ENCODE measurements at places on chromosomes 5 and 9.

GRCh38 chr5:148915224-148915817, 88.9 kb downstream of the ADRB2 start:
- no peak for DNase-seq

DNA sequence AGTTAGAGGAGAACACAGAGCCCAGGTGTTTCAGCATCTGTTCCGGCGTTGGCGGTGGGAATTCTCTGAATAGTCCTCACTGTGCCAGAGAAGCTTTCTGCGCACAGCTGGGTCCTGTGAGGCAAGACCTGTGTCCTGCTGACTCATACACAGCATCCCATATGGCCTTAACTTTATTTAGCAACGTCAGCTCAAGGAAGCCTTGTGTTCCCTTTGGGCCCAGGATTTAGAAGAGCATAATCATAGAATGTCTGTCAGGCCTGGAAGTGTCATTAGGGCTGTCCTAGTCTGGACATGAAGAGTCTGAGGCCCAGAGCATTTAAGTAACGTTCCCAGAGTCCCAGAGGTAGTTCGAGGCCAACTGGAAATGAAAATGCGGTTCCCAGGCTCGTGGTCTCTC, 188.6 kb upstream of the DMRT1 start:
- DNase-seq, result peak; percentile 23

DNA sequence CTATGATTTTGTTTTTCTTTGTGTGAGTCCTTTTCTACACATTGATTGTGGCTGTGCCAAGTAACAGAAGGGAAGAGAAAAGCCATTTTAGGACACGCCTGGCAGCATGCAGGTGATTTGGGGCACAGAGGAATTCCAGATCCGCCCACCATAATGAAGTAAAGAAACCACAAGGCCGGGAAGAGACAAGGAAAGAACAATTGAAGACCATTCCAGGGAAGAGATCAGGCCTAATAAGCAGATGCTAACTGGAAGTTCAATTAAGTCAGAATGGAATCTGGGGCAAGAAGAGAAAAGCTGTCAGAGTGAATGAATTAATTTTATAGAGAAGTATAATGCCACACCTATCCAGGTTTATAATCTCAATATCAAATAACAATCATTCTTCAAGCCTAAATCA, 110.2 kb upstream of the ISL1 start:
- no peak for DNase-seq

- no peak for DNase-seq
These were observed 39.0 kb downstream of the TMEM232 start for GRCh38 chr5:110687485-110687884.

DNA sequence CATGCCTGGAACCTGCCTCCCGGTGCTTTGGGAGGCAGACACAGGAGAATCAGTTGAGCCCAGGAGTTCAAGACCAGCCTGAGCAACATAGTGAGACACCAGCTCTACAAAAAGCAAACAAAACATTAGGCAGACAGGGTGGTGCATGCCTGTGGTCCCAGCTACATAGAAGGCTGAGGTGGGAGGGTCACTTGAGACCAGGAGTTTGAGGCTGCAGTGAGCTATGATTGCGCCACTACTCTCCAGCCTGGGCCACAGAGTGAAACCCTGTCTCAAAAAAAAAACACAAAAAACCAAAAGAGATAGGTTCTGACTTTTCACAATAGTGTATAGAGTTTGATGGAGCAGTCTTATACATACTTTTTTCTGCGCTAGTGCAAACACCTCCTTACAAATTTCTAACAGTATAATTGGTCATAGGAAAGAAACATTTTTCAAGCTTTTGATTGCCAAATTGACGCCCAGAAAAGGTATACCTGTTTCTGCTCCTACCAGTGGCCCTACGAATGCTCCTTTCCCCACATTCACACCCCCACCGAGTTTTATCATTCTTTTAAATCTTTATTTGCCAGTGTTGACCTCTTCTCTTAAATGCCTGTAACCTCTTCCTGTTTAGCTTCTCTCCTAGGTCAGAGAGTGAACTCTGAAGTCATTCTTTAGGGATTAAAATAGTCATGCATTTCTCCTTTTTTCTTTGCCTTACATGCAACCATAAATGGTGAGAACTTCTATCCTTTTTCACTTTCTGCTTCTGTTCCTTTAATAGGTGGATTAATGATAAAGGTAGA, 7.5 kb downstream of the DOCK8 start:
- no peak for DNase-seq

GRCh38 chr9:109453210-109453842, 44.8 kb downstream of the PTPN3 start:
- DNase-seq, result peak; percentile 4

DNA sequence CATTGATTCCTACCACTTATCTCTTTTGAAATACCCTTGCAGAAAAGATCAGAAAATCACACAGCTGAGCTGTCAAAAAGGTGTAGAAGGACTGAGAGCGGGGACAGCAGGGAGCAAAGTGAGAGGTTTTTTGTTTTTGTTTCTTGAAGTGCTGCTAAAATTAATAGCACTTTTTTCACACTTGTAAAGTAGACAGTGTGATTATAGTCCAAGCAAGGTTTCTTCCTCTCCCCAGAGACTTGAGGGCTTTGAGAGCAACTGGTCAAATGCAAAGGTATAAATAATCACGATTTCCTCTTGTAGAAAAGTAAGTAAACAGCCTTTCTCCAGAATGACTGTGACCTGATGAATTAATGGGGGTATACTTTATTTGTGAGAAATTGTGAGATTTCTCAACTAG, 326.9 kb downstream of the ZNF608 start:
- DNase-seq, result no peak

- DNase-seq, result no peak
These were observed 3.1 kb downstream of the TOR1B start for GRCh38 chr9:129806061-129806460.

DNA sequence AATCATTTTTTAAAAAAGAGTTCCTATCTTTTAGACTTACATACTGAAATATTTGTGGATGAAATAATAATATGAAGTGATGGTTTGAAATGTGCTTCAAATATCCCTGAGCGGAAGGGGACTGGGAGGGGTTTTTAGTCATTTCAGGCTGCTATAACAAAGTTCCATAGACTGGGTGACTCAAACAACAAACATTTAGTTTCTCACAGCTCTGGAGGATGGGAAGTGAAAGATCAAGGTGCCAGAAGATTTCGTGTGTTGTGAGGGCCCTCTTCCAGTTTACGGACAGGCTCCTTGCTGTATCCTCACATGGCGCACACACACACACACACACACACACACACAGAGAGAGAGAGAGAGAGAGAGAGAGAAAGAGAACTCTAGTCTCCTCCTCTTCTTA, 27.1 kb upstream of the TEX10 start:
- peak; percentile 89 for DNase-seq

DNA sequence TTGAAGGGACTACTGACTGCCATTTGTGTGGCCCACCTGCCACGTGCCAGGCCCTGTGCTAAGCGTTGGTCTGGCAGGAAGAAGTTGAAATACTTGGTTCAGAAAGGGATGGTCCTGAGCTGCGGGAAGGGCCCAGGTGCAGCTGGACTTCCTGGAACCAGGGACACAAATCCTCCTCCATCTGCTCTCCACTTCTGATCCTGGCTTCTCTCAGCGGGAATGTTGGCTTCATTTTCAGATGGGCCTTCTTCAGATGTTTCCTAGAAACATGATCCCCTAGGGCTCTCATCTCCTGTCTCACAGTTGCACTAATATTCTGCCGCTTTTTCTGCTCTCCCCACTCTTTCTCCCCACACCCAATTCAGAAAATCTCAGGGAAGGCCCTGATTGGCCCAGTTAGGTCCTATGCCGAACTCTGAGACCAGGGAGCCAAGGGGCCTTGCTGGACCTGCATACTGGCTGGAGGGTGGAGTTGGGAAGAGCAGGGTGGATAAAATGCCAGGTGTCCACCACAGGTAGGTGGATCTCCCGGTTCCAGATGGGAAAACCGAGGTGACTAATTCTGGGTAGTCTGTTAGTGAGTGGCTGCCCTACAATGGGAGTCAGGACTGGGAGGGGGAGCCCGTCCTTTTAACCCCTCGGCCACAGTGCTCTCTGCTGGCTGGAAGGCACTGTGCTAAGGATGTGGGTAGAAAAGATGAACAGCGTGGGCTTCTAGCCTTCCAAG, 19.4 kb downstream of the PSAT1 start:
- no peak for DNase-seq

- no peak for DNase-seq
These were observed 150.3 kb downstream of the GIN1 start for GRCh38 chr5:102969641-102970040.

DNA sequence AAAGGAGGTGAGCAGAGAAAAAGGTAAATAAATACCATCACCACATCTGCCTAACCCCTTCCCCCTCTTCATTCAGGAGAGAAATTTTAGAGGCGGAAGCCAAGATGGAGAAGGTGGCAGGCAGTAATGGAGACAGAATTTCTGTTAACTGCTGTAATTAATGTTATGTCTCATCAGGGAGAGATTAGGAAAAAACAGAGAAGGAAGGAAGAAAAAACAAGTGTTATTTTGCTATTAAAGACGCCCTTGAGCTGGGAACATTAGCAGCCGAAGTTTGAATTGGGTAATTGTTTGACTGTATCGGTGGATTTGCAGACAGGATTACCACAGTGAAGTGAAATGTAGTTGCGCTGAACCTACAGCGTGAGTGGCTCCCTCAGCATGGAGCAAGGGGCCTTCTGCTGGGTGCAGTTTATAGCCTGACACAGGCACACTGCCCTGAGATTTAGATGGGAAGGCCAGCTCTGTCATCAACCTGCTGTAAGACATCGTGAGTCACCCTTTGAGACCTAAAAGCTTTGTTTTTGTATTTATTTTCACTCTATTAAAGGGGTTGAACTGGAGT, 136.3 kb downstream of the ASTN2 start:
- no peak for DNase-seq

GRCh38 chr9:117795271-117795670, 91.1 kb downstream of the TLR4 start:
- peak; percentile 23 for DNase-seq

- DNase-seq, result no peak
These were observed 31.4 kb downstream of the C6 start for GRCh38 chr5:41181691-41182564.

GRCh38 chr9:129544761-129545160, 76.1 kb downstream of the C9orf50 start:
- DNase-seq, result peak; percentile 42

GRCh38 chr5:103273952-103274351, 15.4 kb downstream of the MACIR start:
- DNase-seq, result no peak

DNA sequence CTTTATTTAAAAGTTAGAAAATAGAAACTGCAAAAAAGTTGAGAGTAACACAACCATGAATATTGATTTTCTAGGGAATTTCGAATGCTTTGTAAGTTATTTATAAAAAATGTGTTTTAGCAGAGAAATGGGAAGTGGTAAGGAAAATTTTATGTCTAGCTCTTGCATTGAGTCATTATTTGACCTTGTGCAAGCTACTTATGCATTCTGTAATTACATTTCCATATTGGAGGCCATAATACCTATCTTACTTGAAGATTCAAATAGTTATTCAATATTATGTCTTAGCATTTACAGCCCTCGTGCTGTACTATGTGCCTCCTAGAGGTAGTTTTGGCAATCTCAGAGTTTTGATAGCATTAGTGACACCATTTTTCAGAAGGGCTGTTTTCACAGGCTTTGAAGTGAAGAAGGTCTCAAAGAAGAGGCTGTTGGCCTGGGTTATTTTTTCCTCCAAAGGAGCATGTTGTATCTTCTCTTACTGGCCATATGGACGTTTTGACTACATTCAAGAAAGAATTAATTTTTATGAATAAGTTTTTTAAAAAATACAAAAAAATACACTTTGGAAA, 7.4 kb upstream of the DAP start:
- DNase-seq, result no peak

GRCh38 chr9:121841771-121842611, 190.6 kb downstream of the DAB2IP start:
- DNase-seq, result peak; percentile 40

- DNase-seq, result peak; percentile 43
These were observed 36.2 kb upstream of the OTULIN start for GRCh38 chr5:14628346-14628745.

DNA sequence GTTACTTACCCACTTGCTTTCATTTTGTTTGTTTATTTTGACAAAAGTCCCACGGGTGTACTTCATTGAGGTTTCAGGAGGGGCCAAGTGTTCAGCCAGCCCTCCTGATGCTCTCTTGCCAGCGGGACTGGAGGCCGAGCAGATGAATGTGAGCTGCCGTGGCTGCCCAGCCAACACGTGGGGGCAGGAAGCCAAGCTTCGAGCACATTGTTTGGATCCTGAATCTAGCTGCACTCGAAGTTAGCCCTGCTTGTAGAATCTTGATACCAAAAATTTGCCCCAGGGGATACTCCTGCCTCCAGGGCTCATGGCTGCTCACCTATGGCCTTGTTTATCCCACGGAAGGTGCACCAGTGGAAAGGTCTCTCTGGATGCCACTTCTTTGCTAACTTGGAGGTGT, 49.3 kb downstream of the RASGEF1C start:
- no peak for DNase-seq

GRCh38 chr9:108188976-108189375, 666.8 kb downstream of the ACTL7B start:
- DNase-seq, result no peak

- DNase-seq, result no peak
These were observed 74.7 kb downstream of the ARHGAP26 start for GRCh38 chr5:142844866-142845265.

DNA sequence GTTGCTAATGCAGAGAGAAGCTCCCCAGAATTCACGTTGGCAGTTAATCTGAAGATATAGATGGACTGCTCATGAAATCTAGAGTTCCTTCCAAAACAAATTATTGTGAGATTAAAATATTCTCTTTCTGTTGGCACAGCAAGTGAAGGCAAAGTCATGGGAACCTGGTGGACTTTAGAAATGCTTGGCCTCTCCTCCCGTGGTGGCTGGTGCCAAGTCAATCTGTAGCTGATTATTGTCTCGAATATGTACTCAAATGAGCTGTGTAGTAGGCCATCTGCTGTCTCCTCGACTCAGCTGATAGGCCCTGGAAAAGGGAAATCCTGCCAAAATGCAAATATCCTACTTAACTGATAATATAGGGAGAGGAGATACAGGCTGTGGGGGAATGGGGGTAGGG, 69.3 kb downstream of the DAPK1 start:
- DNase-seq, result no peak

DNA sequence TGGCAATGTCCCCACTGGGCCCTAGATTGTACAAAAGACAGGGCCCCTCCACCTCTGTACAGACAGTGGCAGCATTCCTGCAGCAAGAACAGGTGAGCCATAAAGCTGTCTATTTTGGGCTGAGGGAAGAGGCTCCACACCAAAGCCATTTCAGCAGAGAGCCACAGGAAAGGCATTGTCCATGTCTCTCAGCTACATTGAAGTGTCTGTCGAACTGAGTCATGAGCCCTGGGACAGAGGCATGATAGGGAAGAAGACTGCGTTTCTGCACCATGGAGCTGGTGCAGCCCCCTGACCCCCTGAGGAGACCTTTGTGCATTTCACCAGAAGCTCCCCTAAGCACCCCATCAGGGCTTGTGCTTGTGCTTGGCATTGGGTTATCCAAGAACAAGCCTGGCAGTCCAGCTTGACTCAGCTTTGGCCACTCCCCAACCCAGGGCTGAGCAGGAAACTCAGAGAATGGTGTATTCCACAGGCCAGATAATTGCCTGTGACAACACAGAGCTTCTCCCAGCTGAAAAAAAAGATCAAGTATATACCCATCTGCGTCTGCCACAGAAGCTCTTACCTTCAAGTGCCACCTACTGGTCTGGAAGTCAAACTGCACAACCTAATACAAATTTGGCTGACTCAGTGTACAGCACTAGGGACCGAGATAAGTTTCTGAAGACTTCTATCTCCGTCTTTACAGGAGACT, 5.9 kb upstream of the FRMD3 start:
- DNase-seq, result peak; percentile 90
